Left lung (tissue), 14 donors: ENCODE measurements at places on chromosomes 6 and 20. TPM values are rescaled to one million over a fixed set of nuclear protein-coding genes. Genes with fewer than 3 reads are reported as not detected.

RAET1E gene
- total RNA-seq = 0.35 TPM

SPDEF gene
- total RNA-seq = 6.0 TPM

TENT5A gene
- total RNA-seq = 23.2 TPM

OR2H2 gene
- not detected for total RNA-seq

PARD6B gene
- 37.3 TPM for total RNA-seq

NHSL1 gene
- total RNA-seq = 75.6 TPM

SRMS gene
- total RNA-seq = not detected

SYNDIG1 gene
- total RNA-seq = 2.0 TPM

CST5 gene
- total RNA-seq = not detected

CYP24A1 gene
- 3.4 TPM for total RNA-seq

HCK gene
- 30.8 TPM for total RNA-seq

IMPG1 gene
- not detected for total RNA-seq

PI3 gene
- 1.4 TPM for total RNA-seq

FAXC gene
- total RNA-seq = 12.4 TPM

GCM1 gene
- total RNA-seq = 0.18 TPM

BPI gene
- total RNA-seq = 0.35 TPM

PRKN gene
- total RNA-seq = 4.3 TPM

NOP56 gene
- total RNA-seq = 81.0 TPM

HLA-DQB1 gene
- 172 TPM for total RNA-seq

TP53TG5 gene
- total RNA-seq = not detected

KCNQ5 gene
- 1.7 TPM for total RNA-seq

TCF19 gene
- total RNA-seq = 16.7 TPM

RCAN2 gene
- 28.1 TPM for total RNA-seq

SAPCD1 gene
- 1.3 TPM for total RNA-seq

SMPDL3A gene
- total RNA-seq = 27.4 TPM

ALDH8A1 gene
- total RNA-seq = 0.99 TPM

DXO gene
- 17.8 TPM for total RNA-seq

TNNC2 gene
- total RNA-seq = 0.61 TPM

ABHD16B gene
- not detected for total RNA-seq

HEY2 gene
- total RNA-seq = 3.6 TPM

RIN2 gene
- 69.8 TPM for total RNA-seq

EFCAB8 gene
- 1.0 TPM for total RNA-seq

SIRPD gene
- 1.6 TPM for total RNA-seq

MAP3K5 gene
- 20.9 TPM for total RNA-seq

MICB gene
- total RNA-seq = 11.3 TPM

RHAG gene
- not detected for total RNA-seq

HLA-DMA gene
- total RNA-seq = 159 TPM

FERMT1 gene
- total RNA-seq = 7.2 TPM

DEFB110 gene
- not detected for total RNA-seq

TAF11 gene
- total RNA-seq = 23.9 TPM

VARS2 gene
- total RNA-seq = 40.3 TPM
